ENCODE measurements at places on chromosomes 7 and 10. TPM values are rescaled to one million over a fixed set of nuclear protein-coding genes. Genes with fewer than 3 reads are reported as not detected.

DNA sequence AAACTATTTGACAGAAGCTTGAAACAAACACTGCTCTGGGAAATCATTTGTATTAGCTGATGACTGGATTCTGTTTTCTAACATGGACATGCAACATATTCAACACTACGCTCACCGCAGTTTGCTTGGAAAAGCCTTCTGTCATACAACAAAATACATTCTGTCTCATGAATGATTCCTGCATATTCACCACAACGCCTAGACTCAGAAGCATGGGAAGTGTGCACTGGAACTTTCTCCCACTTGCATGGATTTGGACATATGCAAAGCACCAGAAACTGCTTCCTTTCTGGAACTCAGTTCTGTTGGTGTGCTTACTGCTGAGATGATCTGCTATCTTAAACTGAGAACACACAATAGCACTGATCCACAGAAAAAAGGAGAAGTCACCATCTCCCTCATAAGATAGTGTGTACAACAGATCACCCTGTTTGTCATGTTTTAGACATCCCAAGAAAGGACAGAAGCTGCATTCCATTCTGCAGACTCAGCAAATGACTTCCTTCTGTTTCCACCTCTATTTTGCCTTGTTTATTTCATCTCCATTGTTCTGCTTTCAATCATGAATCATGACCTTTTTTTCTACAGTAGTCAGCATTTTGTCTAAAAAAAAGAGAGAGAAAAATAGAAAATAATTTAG is 115.8 kb downstream of the HTR7 start:
- DNase-seq = no peak

GRCh38 chr10:110918269-110918642 is 724 bp downstream of the BBIP1 start:
- DNase-seq = peak; percentile 98

DNA sequence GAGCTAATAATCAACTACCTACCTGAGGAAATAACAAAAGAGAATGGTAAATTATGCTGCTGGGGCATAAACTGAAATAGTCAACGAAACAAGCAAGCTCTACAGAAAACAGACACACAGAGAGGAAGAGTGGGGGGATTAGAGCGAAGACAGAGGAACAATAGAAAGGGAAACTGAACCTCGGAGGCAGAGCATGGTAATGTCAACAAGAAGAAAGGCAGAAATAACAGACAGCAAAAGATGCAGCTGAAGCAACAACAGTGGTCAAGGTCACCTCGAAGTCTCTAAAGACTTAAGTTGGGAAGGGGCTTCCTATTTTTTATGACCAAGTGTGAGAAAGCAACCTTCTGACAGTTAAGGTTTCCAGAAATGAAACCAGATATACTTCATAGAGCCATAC is 177.0 kb downstream of the ZNF438 start:
- no peak for DNase-seq

GRCh38 chr10:100647928-100648327 is 97.5 kb upstream of the PAX2 start:
- no peak for DNase-seq

DNA sequence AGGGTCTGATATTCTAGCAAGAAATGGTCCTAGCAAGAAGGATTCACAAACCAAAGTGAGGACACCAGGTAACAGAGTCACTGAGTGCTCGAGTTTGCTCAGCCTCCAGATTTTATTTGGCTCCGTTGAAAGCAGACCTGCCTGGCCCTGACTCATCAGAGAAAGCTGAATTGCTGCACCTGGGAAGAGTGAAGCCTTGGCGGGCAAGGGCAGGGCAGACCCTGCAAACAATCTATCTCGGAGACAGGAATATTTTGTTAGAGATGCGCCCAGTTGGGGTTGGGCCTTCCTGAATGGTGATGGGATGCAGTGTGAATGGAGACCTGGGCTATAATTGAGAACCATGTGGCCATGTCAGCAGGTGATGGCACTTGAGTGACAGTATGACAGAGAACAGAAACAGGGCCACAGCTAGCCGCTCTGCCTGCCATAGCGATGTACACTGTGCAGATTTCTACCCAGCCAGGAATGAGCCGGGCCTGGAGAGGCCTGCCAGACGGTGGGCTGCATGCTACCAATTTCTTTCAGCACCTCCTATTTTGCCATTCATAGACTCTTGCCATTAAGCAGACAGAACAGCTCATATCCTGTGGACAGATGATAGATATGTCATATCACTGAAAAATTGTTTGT is 744.2 kb downstream of the LRMDA start:
- DNase-seq = no peak

TMEM229A gene
- total RNA-seq = not detected

SH2B2 gene
- 3.0 TPM for total RNA-seq

DNA sequence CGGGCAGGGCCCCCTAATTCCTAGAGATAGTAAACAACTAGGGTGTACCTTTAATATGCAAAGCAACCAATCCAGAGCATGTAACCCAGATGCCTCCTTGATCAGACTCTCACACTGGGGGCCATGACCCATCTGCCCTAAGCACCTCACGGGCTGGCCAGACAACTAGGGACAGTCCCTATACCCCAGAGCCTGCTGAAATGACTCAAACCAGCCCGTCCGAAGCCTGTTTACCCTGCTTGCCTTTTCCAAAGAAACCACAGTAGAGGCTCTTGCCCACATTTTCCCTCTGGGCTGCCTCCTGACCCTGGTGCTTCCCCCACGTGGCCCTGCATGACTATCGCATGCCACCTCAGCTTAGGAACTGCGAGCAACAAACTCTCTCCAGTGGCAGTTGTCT is 46.2 kb downstream of the RGS10 start:
- DNase-seq = no peak

DNA sequence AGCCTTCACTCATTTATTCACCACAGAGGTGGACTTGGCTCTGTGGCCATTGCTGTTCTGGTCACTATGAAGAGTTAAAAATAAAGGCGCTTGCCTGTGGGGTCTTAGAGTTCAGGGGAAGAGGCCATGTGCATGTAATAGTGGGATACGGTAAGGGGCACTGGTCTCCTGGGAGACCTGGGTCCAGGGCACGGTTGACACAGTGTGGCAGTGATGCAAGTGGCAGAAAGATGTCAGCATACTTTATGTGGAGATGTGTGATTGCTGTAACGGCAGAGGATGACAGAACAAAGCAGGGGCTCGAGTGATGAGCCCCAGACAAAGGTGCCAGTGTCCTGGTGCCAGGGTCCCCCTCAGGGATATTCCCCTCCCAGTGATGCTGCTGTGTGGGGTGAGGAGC is 8.6 kb downstream of the ZSCAN25 start:
- no peak for DNase-seq

KIAA1549 gene
- total RNA-seq = 1.3 TPM

DNA sequence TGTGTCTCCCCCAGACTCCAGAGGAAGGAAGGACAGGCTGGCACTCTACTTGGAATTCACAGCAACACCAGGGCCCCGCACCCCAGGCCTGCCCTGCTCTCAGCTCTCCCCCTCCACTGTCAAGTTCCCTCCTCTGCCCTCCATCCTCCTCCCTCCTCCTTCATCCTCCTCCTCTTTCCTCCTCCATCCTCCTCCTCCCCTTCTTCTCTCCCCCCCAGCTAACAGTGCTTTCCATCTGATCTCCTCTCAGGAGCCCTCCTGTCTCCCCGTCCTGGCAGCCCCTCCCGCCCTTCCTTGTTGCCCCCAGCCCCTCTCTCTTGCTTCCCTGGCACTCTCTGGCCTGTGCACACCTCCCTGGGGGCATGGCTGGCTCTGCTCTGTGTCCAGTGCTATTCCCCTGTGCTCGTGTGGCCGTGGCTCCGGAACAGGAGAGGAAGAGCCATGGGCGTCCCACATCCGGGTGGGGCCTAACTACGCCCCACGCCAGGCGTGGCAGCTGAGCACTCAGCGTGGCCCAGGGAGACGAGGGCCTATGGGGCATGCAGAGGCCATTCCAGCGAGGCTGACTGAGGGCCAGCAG is 64.2 kb downstream of the PWWP2B start:
- peak; percentile 15 for DNase-seq

GRCh38 chr7:121244120-121244870 is 84.5 kb upstream of the WNT16 start:
- no peak for DNase-seq

GRCh38 chr10:58389024-58389423 is 3.8 kb downstream of the TFAM start:
- DNase-seq = no peak

- DNase-seq = no peak
Measured at GRCh38 chr7:70237831-70238575, 639.7 kb downstream of the AUTS2 start.

LBX1 gene
- not detected for total RNA-seq

DNA sequence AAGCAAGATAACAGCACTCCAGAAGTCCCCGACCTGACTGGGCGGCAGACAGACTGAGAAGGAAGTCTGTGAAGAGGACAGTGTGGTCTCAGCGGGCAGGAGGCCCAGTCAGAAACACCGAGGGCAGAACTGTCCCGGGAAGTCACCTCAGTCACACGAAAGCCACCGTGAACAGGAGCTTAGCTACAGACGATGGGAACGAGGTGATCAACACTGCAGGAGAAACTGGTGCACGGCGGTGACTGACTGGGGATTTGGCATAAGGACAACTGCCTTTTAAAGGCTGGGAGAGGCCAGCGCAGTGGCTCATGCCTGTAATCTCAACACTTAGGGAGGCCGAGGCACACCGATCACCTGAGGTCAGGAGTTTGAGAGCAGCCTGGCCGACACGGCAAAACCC is 217.8 kb downstream of the PTPRN2 start:
- peak; percentile 1 for DNase-seq

ASB15 gene
- total RNA-seq = 34.3 TPM

PFKP gene
- total RNA-seq = 81.1 TPM

PRR15 gene
- total RNA-seq = 1.3 TPM

- peak; percentile 65 for DNase-seq
Measured at GRCh38 chr7:131502810-131503508, 53.5 kb downstream of the PODXL start.

GRCh38 chr10:9296190-9296589 is 1241.7 kb downstream of the GATA3 start:
- no peak for DNase-seq

CISD1 gene
- total RNA-seq = 135 TPM

PPP1R3A gene
- 54.1 TPM for total RNA-seq

HABP2 gene
- total RNA-seq = not detected

DNA sequence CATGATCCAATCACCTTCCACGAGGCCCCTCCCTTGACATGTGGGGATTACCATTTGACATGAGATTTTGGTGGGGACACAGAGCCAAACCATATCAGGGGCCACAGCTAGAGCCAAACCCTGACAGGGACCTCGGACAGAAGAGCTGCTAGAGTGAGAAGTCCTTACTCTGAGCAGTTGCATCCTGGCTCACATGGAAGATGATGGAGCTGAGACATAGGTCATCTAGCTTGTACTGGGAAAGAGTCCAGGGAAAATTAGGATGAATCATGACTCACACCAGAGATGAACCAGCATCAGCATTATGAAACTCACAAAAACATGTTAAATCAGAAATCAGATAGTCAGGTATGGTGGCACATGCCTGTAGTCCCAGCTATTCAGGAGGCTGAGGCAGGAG is 12.8 kb upstream of the FMC1 start:
- no peak for DNase-seq

GRCh38 chr10:24790073-24790472 is 66.4 kb upstream of the ARHGAP21 start:
- no peak for DNase-seq

RABGEF1 gene
- total RNA-seq = 20.8 TPM

GRCh38 chr7:36969376-36969775 is 245.1 kb upstream of the AOAH start:
- no peak for DNase-seq

- DNase-seq = no peak
Measured at GRCh38 chr7:92276460-92276864, 30.7 kb downstream of the ANKIB1 start.

DNA sequence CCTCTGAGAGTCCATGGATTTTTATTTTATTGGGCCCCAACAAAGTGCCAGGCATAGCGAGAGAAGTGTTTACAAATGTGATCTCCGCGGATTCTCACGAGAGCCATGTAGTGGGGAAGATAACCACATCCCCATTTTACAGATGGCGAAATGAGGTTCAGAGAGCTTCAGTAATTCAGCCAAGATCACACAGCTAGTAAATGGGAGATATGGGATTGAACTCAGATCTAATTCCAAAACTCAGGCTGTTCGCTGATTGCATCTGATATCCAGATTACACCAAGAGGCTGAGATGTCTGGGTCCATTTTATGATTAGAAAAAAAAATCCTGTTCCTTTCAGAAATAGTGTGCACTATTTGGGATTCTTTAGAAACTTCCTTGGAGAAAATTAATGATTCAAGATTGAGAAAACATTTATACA is 1.3 kb downstream of the FAS start:
- no peak for DNase-seq

DNA sequence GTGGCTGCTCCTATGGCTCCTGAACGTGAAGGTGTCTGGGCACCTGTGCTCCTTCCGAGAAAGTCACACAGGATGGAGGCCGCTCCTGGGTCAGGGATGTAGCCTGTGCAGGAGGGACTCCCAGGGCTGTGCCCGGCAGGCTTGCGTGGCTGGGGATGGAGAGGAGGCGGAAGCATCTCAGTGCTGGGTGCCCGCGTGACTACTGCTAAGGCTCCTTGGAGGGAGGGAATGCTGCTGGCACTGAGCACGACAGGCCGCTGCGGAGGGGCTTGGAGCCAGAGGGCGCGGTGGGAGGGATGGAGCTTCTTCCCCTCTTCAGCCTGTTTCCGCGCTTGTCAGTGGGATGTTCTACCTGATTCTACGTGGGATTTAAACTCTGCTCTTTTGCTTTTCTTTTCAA is 35.0 kb downstream of the ADCY1 start:
- DNase-seq = no peak

GRCh38 chr7:111647881-111648280 is 85.6 kb upstream of the IMMP2L start:
- no peak for DNase-seq

GET4 gene
- 17.8 TPM for total RNA-seq

GRCh38 chr10:36038316-36038955 is 396.3 kb upstream of the FZD8 start:
- no peak for DNase-seq

MAD1L1 gene
- 24.9 TPM for total RNA-seq

LRRC61 gene
- 4.3 TPM for total RNA-seq

DNA sequence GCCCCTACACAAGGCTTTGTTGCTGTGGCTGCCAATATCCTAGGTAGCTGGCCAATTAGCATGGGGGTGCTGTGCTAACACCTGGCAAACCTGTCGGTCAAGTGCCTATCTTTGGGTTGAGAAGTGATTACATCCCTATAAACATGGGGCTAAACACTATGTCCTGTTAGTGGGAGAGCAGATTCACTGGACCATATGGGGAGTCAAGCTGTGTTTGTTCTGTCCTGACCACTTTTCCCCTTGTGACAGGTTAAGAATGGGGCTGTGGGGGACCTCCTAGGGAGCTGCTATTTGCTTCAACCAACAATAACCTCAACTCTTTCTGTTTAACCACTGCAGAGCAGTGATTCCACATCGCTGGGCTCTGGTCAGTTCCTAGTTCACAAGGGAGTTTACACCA is 151.5 kb upstream of the AOAH start:
- no peak for DNase-seq

Measured in left cardiac atrium (tissue), 4 donors.